ENCODE measurements at places on chromosomes 6 and 20.
A peak's percentile ranks its signal among the peaks of the same experiment; 100 is the strongest.

DNA sequence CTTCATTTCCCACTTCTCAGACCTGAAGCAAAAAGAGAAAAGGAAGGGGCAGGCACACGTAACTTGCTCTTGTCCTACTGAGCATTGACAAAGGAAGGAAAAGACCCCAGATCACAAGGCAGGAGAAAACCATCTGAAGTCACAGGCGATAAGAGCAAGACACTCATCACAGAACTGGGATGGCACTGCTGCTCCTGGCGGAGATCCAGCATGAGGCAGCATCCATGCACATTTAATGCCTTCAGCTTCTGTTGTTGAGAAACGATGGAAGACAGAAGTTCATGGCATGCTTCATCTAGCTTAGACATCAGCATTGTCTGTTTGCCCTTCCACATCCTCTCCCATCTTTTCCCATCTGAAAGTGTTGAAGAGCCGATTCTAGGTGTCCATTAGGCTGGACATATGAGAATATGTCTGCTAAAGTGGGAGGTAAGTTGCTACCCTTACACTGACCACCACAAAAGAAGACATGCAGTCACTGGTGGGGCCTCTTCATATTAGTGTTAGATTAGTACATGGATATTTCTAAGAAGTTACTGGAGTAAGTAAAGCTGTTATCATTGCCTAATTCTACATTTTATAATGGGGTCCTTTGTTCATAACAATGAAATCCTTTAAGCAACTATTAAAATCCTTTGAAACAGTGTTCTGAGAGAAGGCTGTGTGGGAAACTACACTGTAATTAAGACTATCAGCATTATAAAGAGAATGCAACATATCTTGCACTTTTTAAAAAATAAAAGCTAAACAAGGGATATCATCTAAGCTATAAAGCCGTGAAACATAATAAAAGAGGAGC, 618.5 kb downstream of the C6orf118 start:
- no peak for DNase-seq

DNA sequence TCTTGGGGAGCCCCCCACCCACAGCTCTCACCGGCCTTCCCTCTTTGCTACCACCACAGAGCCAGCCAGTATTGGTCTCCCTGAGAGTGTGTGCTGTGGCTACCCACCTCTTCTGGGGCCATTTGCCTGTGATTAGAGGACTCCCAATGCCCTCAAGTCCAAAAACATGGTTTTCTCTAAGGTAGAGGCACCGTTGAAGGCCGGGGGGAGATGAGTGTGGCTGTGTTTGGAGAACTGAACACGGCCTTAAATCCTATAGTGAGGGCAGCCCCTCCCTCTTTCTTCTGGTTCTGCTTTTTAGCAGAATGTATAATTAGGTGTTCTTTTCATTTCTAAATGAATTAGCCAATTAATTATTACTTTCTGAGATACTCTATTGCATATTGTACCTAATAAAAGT, 2.5 kb downstream of the CCR6 start:
- no peak for DNase-seq

GRCh38 chr20:29318871-29319461, 1938.5 kb upstream of the DEFB115 start:
- no peak for DNase-seq

DNA sequence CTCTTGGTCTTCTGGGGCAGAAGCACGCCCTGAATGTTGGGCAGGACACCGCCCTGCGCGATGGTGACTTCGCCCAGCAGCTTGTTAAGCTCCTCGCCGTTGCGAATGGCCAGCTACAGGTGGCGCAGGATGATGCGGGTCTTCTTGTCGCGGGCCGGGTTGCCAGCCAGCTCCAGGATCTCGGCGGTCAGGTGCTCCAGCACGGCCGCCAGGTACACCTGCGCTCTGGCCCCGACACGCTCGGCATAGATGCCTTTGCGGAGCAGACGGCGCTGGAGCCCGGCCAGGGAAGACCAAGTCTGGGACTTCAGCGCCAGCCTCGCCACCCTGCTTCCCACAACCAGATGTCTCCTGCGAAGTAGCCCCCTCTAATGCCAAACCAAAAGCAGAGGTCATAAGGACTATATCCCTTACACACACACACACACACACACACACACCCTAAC, 8.0 kb upstream of the SLC17A3 start:
- peak; percentile 3 for DNase-seq

DNA sequence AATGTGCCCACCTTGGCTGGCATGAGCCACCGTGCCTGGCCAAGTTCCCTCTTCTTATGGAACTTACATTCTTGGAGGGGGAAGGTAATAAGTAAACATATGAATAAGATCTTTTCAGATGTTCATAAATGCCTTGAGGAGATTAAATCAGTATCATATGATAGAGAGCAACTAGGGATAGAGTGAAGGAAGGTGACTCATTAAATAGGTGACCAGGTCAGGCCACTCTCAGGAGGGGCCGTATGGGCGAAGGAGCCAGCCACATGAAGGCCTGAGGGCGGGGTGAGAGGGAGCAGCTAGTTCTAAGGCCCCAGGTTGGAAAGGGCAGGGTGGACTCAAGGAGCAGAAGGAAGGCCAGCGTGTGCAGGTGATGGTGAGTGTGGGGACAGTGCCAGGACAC, 91.1 kb downstream of the UST start:
- no peak for DNase-seq

- no peak for DNase-seq
Measured at GRCh38 chr6:14791526-14791925, 454.3 kb upstream of the JARID2 start.

GRCh38 chr20:51750037-51750769, 18.0 kb downstream of the ATP9A start:
- DNase-seq = no peak

DNA sequence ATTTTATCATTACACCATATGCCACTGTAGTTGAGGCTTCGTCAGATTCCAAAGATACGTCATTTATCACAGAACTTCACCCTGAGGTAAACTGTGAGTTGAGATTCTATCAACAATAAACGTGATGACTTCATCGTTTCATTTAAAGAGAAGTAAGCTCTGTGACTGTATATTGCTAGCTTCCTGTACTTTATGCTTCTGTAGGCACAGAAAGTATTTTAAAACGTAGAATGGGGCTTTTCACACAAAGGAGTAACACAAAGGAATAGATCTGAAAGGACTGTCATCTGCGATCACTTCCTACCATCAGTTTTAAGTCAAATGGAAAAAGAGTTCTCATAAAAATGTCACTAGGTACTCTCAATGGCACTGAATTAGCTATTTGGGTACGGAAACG, 234.4 kb upstream of the MCHR2 start:
- DNase-seq = no peak

DNA sequence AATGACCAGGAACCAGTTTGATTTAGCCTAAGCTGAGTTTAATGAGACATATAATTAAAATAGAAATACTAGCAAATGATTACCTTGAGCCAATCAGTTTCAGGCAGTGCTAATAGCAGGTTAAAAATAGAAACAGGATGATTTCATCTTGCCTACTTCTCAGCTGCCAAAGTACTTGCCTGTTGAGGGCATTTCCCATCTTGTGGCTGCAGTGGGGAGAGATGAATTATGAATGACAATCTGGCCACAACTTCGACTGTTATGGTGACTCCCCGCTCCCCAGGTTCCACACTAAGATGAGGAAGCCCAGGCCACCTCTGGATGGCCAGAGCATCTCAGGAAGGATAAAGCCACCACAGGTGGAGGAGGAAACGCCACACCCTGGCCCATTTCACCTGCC, 31.3 kb downstream of the MBOAT1 start:
- DNase-seq = no peak

DNA sequence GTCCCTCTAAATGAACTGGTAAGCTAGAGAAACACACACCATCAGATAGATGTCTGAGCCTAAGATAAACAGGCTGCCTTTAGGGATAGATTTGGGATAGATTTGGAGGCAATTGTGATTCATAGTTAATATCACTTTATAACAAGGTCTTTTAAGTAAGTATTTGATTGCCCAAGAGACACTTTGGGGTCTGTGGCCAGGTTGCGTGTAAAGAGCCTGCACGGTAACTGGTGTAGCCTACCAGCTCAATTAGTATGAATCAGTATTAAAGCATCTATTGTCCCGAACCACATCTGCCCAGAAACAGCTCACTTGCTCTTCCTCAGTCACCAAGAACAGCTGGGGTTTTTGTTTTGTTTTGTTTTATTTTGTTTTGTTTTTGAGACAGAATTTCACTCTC, 193.3 kb downstream of the SASH1 start:
- DNase-seq = no peak

DNA sequence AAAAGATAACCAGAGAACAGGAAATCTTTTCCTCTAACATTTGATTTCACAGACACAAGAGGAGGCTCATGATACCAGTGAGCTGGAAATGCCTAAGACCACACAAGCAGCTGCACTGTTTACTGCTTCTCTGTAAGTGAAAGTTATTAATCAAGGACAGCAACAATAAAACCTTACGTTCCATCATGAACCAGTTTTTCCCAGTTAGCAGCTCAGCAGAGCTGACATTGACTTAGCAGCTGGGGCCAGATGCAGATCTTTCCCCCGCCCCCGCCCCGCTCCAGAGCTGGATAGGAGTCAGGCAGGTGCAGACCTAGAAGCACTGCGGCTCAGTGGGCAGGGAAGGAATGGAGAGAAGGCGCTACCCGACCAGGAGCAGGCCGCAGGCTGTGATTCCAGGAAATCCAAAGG, 275.2 kb downstream of the GMDS start:
- no peak for DNase-seq

GRCh38 chr6:136284909-136285308, 4.7 kb downstream of the BCLAF1 start:
- no peak for DNase-seq

GRCh38 chr20:52747845-52748284, 224.3 kb upstream of the TSHZ2 start:
- DNase-seq = no peak

GRCh38 chr20:13821876-13822275, 37.0 kb downstream of the NDUFAF5 start:
- no peak for DNase-seq

All from activated T-cell treated with anti-CD3 and anti-CD28 coated beads for 1 hour (primary cell).